ENCODE measurements at places on chromosomes 6 and 20. TPM values are rescaled to one million over a fixed set of nuclear protein-coding genes. Genes with fewer than 3 reads are reported as not detected.

Gene GATA5
- not detected for total RNA-seq

Gene BANF2
- total RNA-seq = not detected

Gene ZC2HC1B
- total RNA-seq = not detected

DNA sequence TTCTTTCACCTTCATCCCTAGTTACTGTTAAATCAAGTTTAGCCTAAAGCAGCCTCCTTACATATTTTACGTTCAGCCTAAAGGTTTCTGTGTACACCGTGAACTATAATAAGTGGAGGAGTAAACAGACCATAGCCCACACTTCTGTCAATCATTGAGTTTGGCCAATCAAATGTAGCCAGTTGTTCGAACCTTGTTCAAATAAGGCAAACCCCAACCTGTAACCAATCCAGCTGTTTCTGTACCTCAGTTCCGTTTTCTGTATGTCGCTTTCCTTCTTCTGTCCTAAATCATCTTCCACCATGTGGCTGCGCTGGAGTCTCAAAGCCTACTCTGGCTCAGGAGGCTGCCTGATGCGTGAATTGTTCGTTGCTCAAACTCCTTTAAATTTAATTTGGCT is 1.8 kb upstream of the FBXO30 start:
- DNase-seq = no peak

- DNase-seq = no peak
Measured at GRCh38 chr6:39441986-39442385, 119.5 kb upstream of the KCNK16 start.

- no peak for DNase-seq
Measured at GRCh38 chr20:38267901-38268514, 7.5 kb upstream of the KIAA1755 start.

GRCh38 chr20:62392621-62393334 is 5.9 kb downstream of the RPS21 start:
- no peak for DNase-seq
